ENCODE measurements at places on chromosomes 16 and 17.

DNA sequence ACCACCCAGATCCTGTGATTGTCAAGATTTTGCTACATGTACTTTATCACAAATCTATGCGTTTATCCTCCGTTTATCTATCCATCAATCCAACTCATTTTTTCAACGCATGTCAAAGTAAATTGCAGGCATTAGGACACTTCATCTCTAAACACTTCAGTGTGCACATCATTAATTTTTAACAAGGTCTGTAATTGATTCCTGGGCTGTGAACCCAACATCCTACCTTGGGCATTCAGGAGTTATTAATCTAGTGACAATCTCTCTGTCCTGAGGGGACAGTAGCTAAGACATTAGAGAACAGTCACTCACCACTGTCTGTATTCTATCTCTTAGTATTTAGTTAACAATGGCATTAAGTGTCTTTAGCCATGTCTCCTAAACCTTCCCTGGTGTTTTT is 264.7 kb downstream of the SOX9 start:
- DNase-seq: no peak

DNA sequence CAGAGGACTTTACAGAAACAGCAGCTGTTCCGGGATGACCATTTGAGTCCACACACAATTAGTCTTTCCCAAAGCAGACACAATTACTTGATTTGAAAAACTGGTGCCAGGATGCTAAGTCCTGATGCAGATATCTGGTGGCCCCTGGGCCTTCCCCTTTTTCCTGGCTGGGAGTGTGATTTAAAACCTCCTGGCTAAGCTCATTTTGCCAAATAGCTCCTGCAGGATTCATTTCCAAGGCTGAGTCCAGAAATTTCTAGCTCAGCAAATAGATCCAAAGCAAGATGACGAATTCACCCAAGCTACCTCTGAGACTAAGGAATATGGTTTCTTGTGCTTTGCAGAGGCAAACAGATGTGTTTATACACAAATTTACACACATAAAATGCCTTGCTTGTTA is 422.2 kb downstream of the CA10 start:
- no peak for DNase-seq

DNA sequence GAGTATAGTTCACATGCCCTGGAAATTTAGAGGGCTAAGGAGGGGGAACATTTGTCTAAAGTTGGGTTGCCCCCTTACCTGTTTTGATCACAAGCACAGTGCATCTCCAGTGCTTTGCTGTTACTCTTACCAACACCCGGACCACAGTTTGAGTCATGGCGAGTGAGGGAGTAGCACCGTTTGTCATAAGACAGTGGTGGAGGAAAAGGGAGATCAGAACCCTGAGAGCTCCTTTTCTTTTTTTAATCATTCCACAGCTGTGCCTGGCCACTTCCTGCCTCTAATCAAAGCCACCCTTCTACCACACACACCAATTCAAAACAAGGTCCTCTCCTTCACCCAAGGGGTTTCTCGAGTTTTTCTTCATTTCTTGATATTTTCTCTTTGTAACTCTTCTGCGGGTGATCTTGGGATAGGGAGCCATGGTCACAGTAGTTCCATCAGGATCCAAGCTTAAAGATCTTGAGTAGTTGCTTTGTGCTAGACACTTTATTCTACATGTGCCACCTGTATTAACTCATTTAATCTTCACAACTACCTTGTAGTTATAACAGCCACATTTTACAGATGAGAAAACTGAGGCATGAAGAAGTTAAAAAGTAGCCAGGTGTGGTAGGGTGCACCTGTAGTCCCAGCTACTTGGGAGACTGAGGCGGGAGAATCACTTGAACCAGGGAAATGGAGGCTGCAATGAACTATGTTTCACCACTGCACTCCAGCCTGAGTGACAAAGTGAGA is 5.0 kb upstream of the MYL4 start:
- no peak for DNase-seq

DNA sequence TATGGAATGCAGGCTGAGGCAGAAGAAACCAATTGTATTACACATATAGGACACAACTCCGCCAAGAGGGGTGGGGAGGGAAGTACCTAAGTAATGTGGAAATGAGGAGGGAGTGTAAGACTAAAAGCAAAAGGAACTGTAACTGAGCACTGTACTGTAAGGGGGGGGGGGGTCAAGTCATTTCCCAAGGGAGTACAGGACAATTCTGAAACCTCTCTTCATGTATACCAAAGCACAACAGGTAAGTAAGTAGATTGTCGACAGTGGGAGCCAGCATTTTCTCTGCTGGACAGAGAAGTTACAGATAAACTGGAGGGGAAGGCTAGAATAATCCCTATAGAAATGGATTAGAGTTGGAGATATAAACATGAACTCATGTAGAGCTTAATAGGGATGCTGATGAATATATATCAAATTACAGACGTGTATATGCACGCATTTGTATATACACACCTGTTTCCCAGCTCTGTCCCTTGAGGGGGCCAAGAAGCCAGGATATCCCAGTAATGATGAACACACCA is 6.4 kb downstream of the USP22 start:
- DNase-seq: no peak

DNA sequence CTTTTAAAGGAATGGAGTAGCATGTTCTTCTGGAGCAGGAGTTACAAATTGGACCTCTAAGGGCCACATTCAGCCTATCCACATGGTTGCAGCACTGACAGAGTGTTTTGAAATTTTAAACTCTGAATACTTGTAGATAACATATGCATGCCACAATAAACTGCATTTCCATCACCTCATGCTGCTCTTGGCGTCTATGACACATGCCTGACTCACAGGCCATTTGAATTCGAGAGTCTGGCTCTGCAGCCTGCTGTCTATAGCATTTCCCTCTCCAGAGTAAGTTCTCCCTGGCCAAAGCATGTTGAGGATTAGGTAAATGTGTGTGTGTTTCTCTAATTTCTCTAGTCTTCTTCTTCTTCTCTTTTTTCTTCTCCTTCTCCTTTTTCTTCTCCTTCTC is 28.7 kb upstream of the MYOCD start:
- no peak for DNase-seq

- no peak for DNase-seq
Observed at GRCh38 chr17:4326608-4327007, 39.9 kb downstream of the UBE2G1 start.

DNA sequence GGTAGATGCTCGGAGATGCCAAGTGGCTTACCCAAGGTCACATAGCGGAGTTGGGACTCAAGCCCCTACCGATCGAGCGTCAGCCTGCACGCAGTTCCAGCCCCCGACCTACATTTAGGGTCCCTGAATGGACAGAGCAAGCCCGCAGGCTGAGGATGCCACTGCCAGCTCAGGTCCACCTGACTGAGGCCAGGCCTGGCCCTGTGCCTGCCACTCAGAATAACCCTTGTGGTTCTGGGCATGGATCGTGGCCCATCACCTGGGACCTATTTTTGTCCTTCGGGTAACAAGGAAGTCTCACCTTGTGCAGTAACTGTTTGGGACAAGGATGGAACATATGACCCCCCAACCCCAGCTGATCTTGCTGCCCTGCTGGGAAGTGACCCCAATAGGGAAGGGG is 17.1 kb downstream of the CDH16 start:
- DNase-seq: no peak

GRCh38 chr16:23317266-23317661 is 15.2 kb downstream of the SCNN1B start:
- no peak for DNase-seq

GRCh38 chr16:15054357-15055140 is 1.3 kb downstream of the NTAN1 start:
- no peak for DNase-seq

DNA sequence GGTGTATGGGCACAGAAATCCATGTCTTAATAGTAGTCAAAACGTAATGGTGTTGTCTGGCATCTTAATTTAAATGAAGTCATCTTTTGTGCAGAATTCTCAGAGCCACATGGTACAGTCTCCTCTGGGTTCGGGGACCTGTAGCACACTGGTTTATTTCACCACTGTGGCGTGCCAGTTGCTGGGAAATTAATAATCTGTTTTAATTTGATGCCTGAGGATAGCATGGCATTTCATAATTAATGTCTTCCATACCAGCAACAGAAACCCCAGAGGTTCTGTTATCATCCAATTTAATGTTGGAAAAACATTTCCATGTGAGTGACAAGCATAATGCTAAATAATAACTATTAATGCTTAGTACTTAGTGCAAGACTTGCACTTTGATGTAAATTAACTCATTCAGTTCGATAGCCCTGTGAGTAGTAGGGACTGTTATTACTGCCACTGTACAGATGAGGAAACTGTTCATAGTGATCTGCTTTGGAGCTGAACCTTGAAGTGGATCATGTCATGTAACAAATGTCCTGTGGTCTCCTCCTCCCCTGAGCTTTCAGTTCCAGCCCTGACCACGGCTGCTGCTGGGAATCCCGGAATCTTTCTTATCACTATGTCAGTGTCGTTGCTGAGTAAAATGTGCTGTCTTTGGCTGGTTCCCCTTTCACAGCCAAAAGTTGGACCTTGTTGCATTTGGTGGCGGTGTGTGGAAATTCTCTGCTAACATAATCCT is 51.2 kb downstream of the SNX29 start:
- no peak for DNase-seq

DNA sequence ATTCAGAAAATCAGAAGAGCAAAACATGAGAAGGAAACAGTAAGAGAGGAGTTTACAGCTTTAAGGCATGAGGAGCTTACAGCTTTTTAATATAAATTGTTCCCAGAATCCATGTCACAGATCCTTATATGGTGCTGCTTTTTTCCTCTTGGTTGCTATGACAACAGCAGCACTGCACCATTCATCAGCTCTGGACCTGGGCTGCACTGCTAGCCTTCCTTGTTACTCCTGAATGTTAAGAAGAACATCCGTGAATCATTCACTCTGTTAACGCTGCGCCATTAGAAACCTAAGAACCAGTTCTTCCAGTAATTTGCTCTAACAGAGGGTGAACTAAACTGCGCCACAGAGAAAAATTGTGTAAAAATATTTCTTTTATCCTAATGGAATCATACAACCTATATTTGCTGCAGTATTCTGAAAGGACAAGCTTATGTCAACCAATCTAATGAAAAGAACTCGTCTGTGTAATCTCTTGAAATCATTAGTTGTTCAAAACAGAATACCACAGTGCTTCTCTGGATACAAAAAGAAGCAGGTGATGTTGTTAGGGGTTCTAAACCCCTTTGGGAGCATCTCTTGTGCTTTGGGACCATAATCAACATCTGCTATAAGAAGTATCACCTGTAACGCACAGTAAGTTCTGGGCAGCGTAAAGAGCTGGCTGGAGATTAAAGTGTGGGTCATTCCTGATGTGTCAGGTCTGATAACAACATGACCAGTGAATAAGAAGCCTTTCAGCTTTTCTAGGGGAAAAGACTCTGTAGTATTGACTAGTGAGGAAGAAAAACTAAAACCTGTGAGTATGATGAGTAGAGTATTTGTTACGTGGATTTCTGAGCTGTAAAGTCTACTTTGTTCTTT is 151.2 kb downstream of the TANC2 start:
- no peak for DNase-seq

DNA sequence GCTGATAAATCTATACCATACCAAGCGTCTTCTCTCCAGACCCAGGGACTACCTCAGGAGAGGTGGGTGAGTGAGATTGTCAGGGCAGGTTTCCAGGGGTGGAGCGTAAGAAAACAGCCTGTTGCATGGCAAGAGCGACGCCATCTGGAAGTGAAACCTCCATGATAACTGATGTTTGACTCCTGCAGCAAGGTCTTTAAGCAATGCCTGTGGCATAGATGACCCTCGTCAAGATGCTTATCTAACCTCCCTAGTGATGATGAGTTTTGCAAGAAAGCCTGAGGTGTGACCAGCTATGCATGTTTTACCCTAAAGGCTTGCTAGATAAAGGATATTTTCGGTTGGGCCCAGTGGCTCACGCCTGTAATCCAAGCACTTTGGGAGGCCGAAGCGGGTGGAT is 71.6 kb downstream of the GSG1L start:
- peak; percentile 37 for DNase-seq

- DNase-seq: no peak
Observed at GRCh38 chr16:28477311-28477920, 5.3 kb upstream of the NPIPB7 start.

DNA sequence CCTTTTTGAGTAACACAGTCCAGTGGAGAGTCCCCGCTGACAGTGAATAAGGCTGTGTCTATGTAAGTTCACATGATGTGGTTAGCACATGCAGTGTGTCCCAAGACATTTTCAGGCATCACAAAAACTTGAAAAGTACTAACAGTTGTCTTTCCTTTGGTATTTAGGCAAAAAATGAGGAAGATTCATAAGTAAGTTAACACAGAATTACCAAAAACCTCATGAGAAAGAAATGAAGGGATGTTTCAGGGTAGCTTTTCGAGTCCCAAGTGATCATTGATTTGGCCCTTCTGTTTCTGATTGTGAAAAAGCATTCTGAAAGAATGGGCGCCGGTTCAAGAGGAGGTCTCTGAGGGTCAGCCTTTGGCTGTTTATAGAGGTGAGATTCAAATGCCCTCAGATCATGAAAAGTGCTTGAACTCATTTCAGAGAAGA is 529 bp upstream of the ASPA start:
- DNase-seq: no peak

DNA sequence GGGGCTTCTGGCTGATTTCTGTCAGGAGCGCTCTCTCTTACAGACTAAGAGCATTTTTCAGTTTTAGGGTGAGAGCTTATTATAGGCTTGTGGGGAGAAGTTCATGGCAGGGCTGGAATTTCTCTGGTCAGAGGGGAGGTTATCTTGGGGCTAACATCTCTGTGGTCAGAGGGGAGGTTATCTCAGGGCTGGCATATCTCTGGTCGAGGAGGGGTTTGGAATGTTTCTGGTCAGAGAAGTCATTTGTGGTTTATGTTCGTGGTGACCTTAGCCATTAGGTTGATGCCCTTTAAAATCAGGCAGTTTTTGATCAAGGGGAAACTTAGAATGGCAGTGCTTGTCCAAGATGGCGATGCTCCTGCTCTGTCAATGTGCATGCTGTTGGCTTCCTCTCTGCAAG is 10.8 kb upstream of the USP31 start:
- no peak for DNase-seq

- DNase-seq: no peak
Observed at GRCh38 chr17:12546983-12547382, 118.7 kb upstream of the MYOCD start.

DNA sequence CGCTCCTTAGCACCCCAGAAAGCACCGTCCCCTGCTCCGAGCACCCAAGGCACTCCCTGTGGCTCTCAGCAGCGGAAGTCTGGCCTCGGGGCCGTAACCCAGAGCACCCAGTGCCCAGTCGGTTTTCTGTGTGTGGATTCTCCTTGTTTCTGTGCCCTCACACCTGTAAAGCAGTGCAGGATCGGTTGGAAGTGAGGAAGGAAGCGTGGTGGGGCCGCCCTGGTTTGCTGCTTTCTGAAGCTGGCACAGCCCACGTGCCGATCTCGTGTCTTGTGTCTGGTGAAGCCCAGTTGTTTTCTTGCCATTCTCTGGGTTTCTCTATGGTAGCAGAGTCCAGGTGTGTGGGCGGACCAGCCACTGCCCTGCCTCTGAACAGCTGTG is 3.7 kb downstream of the ACSF3 start:
- no peak for DNase-seq

DNA sequence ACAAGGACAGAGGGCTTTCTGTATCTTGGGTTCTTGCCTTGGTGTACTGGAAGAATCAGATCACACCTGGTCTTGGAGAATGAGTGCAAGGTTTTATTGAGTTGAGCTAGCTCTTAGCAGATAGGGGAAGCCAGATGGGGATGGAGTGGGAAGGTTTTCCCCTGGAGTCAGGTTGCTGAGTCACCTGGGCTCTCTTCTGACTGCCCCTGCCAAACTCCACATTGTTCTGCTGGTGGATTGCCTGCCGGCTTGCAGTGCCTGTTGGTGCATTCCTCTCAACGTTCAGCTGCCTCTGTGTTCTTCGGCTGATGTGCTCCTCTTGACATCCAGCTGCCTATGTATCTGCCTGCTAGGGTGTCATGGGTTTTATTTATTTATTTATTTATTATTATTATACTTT is 1431.1 kb downstream of the CDH8 start:
- no peak for DNase-seq

Data from GF-D8 (cell line).